Pancreas (tissue), 10 donors: ENCODE measurements at places on chromosomes 6 and 20.

- DNase-seq = no peak
Observed at GRCh38 chr20:59159493-59160376, 3.9 kb upstream of the ZNF831 start.

DNA sequence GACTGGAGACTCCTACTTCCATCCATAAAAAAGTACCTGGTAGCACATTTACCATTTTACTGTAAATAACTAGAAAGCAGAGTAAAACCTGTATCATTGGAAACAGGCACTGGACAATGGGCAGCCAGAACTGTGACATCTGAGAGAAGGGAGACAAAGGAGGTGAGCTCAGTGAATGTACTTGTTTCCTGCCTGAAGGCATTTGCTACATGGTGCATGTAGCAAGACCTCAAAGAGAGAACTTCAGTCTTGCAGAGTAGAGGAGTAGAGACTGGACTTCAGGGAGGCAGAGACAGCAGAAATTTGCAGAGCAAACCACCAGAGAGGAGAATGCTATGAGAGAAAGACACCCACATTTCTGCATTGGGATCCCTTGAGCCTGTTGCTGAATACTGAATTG lies 171.0 kb upstream of the CCN2 start:
- DNase-seq = no peak

DNA sequence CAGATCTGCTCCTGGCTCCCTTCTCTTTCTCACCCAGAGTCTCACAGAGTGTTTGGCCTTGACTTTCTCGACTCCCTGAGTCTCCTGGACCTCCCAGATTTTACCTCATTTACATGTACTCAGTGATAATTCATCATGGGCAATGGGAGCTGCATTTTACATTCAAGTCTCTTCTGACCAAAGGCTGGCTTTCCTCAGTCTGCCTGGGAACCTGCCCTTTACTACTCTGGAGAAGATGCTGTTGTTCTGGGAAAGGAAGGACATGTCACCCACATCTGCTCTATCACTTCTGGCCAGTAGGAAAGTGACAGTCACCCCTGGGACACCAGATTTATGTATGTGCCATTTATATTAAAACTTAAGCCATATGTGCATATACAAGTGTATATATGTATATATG lies 7.4 kb downstream of the LRRN4 start:
- no peak for DNase-seq

GRCh38 chr6:73879501-73880293 lies 183.7 kb downstream of the CD109 start:
- DNase-seq = no peak

GRCh38 chr20:14963262-14963663 lies 625.9 kb upstream of the FLRT3 start:
- DNase-seq = no peak

GRCh38 chr6:13703496-13703895 lies 8.1 kb downstream of the RANBP9 start:
- DNase-seq = no peak

DNA sequence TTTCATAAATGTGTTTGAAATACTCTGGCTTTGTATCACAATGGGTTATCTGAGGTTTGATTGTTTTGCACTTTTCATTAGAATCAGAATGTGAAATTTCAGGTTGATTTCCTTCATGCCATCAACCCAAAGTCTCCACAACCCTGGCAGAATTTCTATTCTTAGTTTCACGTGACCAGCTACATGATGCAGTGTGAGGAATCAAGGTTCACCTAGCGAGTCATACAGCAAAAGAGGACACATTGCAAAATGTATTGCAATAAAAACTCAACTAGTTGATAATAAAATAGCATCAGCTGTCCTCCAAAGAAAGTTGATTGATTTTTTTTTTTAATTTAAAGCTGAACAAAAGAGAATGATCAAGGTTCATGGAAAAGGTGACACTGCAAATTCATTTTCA lies 2.2 kb downstream of the HAO1 start:
- no peak for DNase-seq

GRCh38 chr6:137640086-137640485 lies 145.9 kb upstream of the OLIG3 start:
- no peak for DNase-seq

GRCh38 chr20:51326201-51326819 lies 216.2 kb downstream of the NFATC2 start:
- DNase-seq = no peak

- no peak for DNase-seq
Observed at GRCh38 chr20:46407671-46407996, 1.2 kb upstream of the ELMO2 start.

DNA sequence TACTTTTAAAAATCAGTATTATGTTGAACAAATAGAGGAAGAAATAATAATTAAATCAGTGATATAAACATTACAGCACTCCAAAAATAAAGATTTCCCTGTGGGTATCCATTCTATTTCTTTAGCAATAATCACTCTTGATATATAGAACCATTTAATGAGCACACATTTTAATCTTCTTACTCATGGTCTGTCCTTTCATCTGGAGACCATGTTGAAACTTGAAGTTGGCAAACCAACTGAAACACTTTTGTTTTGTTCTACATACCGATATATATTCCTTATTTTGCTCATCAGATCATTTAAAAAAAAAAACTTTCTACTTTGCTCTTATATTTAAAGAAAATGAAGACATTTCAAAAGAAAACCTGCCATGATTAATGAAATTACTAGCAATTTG lies 13.4 kb downstream of the C6orf58 start:
- DNase-seq = no peak

DNA sequence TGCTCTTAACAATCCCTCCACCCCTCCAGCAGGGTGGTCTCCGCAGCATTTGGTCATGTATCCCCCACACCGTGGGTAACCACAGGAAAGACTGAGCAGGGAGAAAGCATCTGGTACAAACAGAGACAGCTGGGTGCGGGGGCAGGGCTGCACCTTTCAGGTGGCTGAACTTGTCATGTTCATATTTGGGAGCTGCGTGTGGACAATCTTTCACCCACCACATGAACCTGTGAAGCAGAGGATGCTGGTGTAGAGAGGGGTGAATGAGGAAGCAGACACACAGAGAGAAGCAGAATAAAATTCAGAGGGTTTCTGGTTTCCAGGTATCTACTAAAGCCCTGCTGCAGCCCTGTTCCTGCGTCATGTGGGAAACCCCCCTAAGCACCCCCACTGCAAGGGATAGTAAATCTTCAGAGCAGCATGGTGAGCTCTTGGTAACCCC lies 8.9 kb downstream of the GFOD1 start:
- no peak for DNase-seq

DNA sequence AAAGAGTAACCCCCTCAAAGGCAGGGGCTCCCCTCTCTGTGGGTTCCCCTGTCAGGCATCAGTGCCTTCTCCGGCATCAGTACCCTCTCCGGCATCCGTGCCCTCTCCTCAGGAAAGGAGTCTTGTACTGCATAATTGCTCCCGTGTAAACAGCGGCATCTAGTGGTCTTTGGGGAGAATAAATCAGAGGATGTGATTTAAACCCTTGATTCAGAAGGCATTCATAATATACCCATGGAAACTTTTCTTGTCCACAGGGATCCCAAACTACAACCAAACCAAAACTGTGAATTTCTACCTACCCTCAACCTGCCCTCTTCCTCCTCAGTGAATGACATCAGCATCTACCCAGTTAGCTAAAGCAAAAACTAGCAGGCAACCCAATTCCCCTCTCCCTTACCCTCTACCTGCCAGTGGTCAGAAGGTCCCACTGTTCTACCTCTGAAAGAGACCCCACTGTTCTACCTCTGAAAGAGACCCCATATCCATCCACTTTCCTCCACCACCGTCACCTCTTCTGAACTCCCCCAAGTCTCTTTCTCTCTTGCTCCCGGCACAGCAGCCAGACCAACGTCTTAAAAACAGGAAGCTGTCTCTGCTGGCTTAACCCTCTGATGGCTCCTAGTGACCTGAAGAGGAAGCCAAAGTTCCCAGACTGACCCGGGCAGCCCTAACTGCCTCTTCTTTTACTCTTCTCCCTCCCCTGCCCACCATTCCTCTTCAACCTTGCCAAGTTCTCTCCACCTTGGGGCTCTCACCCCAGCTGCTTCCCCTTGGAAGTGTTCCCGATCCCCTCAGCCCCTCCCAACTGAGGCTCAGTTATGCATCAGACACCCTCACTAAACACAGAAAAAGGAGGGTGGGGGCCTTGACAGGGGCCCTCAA lies 27.2 kb downstream of the UBE2V1 start:
- DNase-seq = no peak

GRCh38 chr20:10432079-10432478 lies 1.9 kb downstream of the MKKS start:
- no peak for DNase-seq

DNA sequence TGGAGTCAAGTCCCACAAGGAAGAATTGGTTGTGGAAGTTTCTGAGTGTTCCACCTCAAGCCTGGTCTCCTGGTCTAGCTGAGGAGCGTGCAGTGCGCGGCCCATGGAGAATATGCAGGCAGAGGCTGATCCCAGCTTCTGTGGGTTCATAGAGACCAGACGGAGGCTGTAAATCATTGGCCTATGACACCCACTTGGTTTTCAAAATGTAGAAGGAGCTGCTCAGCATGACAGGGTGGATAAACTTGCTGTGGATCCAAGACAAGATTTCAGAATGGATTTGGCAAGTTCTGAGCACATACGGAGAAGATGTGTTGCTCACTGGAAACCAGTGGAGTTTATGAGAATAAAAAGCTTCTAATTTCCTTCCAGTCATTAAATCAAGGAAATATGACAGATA lies 744 bp downstream of the KIF25 start:
- no peak for DNase-seq

GRCh38 chr20:59063358-59064213 lies 21.0 kb upstream of the PRELID3B start:
- DNase-seq = no peak

- DNase-seq = no peak
Observed at GRCh38 chr6:100237821-100238220, 226.9 kb downstream of the SIM1 start.

DNA sequence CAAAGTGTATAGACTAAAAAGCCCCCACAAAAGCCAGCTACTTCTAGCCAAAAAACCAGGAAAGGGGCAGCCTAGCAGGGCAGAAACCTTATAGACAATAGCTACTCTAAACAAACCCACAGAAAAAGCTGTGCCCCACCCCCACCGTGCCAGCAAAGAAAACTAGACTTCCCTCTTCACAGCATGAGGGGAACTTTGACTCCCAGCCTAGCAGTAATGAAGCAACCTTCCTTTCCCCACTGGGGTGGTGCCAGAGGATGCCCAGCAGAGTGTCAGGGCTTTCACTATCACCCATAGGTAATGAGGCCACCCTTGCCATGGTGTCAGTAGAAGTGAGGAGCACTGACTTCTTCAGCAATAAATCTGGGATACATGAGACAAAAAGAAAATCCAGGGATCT lies 99.0 kb upstream of the LGSN start:
- DNase-seq = no peak

- no peak for DNase-seq
Observed at GRCh38 chr20:51470907-51471411, 71.6 kb downstream of the NFATC2 start.

DNA sequence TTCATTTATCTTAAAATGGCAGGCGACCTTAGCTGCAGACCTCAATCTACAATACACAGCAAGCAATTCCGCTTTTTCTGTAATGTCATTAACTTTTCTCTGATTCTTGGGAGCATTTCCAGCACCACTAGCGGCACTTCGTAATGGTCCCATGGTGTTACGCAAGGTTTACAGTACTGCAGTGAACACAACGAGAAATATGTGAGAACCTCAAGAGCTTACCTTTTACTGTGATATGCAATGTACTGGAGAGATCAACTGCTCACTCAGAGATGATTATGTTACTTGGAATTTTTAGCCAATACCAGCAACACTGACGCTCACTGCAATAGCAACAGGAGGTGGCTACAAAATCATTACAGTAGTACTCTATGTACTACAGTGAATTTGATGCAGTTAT lies 2.8 kb upstream of the CEP43 start:
- no peak for DNase-seq

- peak; percentile 71 for DNase-seq
Observed at GRCh38 chr20:62346398-62347150, 20.5 kb downstream of the LAMA5 start.

- DNase-seq = no peak
Observed at GRCh38 chr20:24741493-24742072, 207.5 kb upstream of the CST7 start.

DNA sequence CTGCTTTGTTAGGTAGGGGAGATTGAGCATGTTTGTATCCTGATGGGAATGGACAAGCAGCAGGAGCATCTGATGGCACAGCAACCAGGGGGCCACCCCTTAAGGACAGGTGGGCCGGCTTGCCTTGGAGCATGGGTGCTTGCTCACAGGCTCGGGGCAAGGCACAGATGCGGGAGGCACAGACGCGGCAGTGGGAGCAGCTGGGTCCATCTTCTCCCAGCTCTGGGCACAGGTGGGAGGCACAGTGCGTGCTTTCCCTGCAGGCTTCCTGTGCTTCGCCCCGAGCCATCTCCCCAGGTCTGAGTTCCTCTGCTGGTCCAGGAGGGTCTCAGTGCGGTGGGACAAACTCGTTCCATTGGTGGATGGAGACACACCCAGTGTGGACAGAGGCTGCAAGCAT lies 73.6 kb upstream of the BHLHE23 start:
- DNase-seq = peak; percentile 46

DNA sequence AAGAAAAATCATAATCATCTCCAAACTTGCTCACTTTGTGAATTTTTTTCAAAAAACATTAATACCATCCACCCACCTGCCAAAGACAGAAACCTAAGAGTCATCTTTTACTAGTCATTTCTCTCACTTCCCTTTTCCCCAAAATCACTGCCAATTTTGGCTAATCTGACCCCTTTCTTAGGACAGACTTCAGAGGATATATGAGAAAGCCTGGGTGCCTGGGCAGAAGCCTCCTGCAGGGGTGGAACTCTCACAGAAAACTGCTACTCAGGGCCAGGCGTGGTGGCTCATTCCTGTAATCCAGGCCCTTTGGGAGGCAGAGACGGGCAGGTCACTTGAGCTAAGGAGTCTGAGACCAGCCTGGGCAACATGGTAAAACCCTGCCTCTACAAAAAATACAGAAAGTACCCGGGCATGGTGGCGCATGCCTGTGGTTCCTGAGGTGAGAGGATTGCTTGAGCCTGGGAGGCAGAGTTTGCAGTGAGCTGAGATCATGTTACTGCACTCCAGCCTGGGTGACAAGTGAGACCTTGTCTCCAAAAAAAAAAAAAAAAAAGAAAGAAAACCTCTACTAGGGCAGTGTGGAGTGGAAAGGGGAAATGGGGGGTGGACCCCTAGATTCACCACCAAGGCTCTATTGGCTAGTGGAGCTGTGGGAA lies 3.8 kb downstream of the DEK start:
- DNase-seq = no peak

GRCh38 chr6:132017942-132018341 lies 66.8 kb upstream of the CCN2 start:
- DNase-seq = no peak

- no peak for DNase-seq
Observed at GRCh38 chr6:168376120-168376519, 56.5 kb upstream of the DACT2 start.

DNA sequence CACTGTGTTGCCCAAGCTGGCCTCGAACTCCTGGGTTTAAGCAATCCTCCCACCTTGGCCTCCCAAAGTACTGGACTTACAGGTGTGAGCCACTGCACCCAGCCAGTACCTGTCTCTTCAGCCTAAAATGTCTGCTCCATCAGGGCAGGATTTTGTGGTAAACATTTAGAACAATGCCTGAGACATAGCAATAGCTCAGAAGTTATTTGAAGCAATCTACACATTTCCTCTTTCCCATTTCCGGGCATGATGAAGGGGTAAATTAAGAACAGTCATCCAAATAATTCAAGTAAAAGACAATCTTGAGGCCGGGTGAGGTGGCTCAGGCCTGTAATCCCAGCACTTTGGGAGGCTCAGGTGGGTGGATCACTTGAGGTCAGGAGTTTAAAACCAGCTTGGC lies 69.0 kb upstream of the ZNF217 start:
- no peak for DNase-seq

GRCh38 chr20:31857861-31858759 lies 12.2 kb downstream of the DUSP15 start:
- DNase-seq = peak; percentile 31
